ENCODE measurements at places on chromosomes 3 and 15.

GRCh38 chr3:152319831-152320617, 51.3 kb downstream of the MBNL1 start:
- DNase-seq, result no peak

DNA sequence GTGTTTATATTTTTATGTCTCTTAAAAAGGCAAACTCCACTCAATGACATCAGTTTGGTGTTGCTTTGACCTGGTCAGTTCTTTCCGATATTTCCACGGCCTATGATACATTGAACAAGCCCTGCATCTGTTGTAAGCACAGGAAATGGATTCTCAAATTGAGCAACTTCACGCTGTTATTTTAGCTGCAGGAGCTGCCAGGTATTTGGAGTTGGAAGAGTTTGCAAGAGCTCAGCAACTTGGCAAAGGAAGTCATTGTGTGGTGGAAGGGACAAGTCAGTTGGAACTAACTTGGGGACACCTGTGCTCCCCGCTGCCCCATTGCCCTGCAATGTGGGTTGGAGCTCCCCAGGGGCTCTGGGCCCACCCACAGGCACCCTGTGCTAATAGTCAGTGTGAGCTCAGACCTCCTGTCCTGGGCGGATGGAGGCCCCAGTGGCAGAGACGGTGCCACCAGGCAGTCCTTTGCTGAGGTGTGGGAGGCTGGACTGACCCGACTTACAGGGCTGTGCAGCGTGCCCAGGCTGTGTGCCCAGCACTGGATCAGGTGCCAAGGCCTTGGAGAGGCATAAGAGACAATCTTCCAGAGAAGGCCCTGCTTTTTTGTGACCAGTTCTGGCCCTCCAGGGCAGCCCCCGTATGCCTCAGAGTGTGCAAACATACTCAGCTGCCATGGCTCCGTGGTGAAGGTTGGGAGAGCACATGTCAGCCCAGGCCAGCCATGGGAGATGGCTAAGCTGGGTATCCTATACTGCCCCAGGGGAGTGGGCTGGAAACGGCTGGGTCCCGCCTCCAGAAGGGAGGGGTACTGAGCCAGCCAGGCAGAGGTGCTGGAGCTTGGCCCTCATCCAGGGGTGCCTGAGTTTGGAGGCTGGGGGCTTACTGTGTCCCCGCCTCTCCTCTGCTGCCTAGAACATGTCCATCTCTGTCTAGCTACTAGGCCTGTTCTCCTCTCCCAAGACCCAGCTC, 43.5 kb downstream of the KY start:
- DNase-seq, result no peak

GRCh38 chr15:60340207-60340921, 57.4 kb downstream of the ANXA2 start:
- DNase-seq, result no peak

GRCh38 chr15:65953622-65954021, 84.3 kb downstream of the RAB11A start:
- no peak for DNase-seq

- DNase-seq, result no peak
Measured at GRCh38 chr3:26559227-26559626, 63.3 kb upstream of the LRRC3B start.

GRCh38 chr3:72337480-72337855, 510.8 kb downstream of the SHQ1 start:
- no peak for DNase-seq

GRCh38 chr3:31322460-31322859, 210.3 kb upstream of the STT3B start:
- no peak for DNase-seq

GRCh38 chr3:66450390-66451022, 50.3 kb downstream of the LRIG1 start:
- DNase-seq, result no peak

All from NCI-H510A treated with DMSO at 0.1 percent for 48 hours (cell line).